ENCODE measurements at places on chromosomes 11 and 22.
A peak's percentile ranks its signal among the peaks of the same experiment; 100 is the strongest.

DNA sequence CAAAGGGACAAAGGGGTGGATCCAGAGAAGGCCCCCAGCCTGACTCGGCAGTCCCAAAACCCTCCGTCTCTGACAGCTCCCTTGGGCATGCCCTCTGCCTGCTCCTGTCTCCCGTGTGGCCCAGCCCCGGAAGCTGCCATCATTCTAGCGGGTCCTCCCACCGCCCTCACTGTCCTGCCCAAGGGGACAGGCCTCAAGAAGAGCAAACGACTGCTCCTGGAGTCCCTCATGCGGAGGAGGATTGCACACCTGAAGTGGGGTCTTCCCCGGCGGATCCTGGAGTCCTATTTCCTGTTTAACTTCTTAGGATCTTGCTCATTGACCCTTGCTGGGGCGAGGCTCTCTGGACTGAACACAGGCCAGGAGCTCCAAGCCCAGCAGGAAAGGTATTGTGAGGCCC is 2.6 kb upstream of the MEI1 start:
- no peak for DNase-seq

DNA sequence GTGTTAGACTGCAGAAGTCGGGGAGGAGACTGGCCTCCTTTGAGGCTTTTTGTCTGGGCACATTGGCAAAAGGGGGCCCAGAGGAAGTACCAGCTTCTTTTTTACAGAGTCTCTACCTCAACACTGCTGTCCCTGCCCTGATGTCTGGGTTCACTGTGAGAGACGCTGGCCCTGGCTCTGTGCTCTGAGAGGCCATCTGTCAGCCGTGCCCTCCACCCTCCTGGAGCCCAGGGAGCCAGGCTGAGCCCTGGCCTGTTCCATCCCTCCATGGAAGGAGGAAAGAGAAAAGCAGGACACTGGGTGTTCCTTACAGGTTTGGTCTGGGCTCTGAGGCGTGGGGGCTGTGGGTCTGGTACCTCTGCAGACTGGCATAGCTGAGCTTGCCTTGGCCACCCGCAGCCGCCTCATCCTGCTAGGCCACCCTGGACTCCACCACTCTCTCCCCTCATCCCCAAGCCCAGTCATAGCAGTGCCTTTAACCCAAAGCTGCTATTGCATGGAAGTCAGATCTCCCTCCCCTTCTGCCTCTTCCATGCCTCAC is 105.5 kb upstream of the PARVA start:
- DNase-seq = no peak

DNA sequence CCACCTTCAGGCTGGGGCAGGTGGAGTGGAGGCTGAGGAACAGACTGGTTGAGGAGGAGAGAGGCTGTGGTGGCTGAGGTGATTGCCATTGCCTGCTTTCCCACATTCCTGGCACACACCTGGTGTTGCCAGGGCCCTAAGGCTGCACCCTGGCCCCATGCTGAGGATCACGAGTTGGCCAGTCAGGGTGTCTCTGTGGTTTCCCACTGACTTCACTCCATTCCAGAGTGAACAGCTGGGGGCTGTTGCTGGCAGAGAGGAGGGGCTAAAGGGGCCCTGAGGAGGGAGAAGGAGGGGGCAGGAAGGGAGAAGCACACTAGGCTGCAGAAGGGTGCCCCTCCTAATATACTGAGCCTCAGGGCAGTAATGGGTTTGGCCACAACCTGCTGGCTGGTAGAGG is 1.8 kb downstream of the TMEM86A start:
- DNase-seq = no peak

- no peak for DNase-seq
These were observed at the start of gene OR51A7 for GRCh38 chr11:4903484-4903883. Gene OR51A7, plus strand, starts transcription at chr11:4903783. Its CDS starts 3,587 bp downstream, at chr11:4907370.

- DNase-seq = no peak
These were observed 43.2 kb upstream of the E2F8 start for GRCh38 chr11:19283991-19284390.

GRCh38 chr22:26430600-26430999 is 1.5 kb downstream of the ASPHD2 start:
- DNase-seq = no peak

DNA sequence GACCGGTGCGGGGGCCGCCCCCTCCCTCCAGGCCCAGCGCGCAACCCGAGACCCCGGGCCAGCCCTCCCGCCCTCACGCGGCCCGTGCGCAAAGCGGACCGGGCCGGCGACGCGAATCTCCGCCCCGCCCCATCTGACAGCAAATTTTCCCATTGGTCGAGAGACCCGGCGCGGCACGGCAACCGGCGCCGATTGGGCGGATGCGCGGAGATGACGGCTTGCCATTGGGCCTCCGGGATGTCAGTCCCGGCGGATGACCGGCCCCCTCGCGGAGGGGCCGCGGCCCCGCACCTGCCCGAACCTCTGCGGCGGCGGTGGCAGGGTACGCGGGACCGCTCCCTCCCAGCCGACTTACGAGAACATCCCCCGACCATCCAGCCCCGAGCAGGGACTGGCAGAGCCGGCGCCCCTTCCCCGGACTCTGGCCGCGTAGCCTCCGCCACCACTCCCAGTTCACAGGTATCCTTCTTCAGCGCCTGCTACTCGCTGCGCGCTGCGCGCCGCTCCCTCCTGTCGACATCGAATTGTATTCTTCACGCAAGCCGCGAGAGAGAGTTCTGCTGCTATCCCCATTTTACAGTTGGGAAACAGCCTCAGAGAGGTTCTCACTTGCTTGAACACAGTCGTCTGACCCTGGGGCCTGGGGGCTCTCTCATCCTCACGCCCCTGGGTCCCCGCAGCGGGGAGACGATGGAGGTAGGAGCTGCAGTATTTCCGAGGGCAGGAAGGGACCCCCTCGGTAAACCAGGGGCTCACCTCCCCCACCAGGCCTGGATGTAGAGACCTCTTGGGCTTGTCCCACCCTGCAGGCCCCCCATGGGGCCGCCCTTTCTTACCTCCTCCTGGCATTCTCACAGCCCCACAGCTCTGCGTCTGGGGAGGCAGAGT is at the start of gene ARVCF:
Gene ARVCF, minus strand, starts transcription at position 90 of the 888 bp plus-strand sequence. CDS start 26,029 bp downstream, outside the sequence.
- DNase-seq = peak; percentile 94

GRCh38 chr22:42770941-42771647 is 50.4 kb upstream of the A4GALT start:
- no peak for DNase-seq

GRCh38 chr22:42693055-42693762 is 27.5 kb downstream of the A4GALT start:
- no peak for DNase-seq

GRCh38 chr11:45165386-45165785 is 18.9 kb downstream of the PRDM11 start:
- no peak for DNase-seq

GRCh38 chr22:39308614-39309363 is 10.6 kb downstream of the RPL3 start:
- DNase-seq = peak; percentile 85

DNA sequence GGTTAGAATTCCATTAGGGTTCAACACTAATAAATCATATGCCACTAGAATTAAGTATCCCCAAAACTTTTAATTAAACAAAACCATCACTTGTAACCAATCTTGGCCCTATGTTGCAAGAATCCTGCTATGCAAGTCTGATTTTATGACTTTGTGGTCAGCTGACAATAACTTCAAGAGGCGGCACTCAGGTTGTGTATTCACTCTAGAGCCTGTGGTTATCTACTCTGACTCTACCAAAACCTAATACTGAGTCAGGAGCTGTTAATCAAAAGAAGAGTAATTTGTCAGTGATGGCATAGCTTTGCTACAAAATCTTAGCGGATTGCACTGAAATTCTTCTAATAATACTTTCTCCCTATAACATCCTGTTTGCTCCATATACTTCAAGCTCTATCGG is 253.7 kb downstream of the AASDHPPT start:
- DNase-seq = no peak

- peak; percentile 63 for DNase-seq
These were observed 3.2 kb upstream of the EMID1 start for GRCh38 chr22:29202212-29203192.

DNA sequence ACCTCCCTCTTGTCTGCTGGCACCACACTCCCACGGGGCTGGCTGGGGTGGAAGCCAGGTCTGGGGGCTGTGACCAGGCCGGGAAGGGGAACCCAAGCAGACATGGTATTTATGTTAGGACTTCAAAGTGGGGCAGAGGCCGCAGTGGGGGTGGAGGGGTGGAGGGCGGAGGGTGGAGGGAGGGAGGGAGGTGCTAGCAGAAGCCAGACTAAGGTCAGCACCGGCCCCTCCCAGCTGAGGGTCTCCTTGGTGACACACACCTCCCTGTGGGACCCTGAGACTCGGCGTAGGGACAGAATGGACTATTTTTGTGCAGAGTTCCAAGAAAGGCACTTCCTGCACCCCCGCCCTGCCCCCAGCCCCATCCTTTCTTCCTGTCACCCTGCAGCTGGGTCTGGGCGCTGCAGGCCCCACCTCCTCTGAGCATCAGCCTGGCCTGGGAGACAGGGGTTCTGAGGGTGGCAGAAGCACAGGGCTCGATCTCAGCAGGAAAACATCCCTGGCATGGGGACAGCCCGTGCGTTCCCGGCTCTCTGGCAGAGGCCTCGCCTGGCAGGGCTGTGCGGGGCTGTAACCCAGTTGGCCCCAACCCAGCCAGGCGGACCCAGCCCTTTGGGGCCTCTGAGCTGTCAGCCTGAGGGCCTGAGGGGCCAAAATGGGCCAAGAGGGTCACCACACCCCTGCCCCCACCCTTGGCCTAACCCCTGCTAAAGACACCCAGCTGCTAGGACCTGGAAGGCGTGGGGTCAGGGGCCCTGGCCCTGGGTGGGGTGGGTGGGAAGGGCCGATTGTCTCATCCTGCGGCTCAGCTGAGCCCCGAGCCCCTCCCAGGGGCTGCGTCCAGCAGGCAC is 9.6 kb upstream of the CD248 start:
- peak; percentile 68 for DNase-seq

- DNase-seq = peak; percentile 79
These were observed 4.7 kb upstream of the SHISA8 start for GRCh38 chr22:41919357-41920224.

- DNase-seq = no peak
These were observed 122.7 kb downstream of the BUD13 start for GRCh38 chr11:116650052-116650451.

DNA sequence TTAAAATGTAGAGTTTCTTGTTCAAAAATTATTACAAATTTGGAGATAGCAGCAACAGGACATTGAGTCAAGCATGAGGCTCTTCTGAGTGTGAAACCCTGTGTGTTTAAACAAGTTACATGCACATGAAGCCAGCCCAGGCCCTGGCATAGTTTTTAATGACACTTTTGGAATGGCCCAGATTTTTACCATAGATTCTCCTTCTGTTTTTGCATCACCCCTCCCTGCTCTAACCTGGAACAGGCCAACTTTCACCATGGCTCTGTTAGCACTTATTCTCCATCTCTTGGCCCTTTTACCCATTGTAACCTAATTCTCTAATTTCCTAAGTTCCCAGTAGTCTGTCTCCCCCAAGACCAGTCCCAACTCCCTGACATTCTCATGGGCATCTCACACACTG is 63.1 kb upstream of the PRSS23 start:
- DNase-seq = no peak

DNA sequence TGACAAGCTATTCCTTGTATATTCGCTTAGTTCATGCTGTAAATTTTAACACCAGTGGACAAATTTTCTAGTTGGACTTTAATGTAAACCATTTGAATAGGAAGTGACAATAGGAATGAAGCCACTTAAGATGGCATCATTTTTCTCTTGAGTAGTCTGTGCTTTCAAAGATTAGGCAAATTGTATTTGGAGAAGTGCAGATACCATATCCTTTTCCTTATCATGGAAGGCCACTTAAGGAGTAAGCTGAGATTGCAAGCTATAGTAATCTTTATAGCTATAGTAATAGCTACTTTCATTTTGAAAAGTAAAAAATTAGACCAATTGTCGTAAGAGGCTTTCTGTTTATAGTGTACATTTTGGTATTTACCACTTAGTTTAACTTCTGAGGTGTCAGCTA is 12.8 kb downstream of the CAPRIN1 start:
- DNase-seq = no peak

DNA sequence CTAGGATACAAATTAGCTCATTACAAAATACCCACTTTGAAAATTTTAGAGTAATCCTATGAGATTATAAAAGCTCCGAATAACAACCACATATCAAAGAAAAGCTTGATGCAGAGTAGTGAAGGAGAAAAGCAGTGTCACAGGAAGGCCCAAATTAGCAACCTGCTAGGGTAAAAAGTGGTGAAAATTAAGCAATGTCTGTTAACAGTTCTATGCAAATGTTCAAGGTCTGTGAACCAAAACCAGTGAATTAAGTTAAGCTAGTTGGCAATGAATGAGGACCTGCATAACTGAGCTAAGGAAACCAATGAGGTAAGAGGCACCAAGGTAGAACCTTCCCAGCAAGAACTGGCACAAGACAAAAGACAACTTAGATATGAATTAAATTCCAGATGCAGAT is 29.6 kb downstream of the PRDM10 start:
- no peak for DNase-seq

DNA sequence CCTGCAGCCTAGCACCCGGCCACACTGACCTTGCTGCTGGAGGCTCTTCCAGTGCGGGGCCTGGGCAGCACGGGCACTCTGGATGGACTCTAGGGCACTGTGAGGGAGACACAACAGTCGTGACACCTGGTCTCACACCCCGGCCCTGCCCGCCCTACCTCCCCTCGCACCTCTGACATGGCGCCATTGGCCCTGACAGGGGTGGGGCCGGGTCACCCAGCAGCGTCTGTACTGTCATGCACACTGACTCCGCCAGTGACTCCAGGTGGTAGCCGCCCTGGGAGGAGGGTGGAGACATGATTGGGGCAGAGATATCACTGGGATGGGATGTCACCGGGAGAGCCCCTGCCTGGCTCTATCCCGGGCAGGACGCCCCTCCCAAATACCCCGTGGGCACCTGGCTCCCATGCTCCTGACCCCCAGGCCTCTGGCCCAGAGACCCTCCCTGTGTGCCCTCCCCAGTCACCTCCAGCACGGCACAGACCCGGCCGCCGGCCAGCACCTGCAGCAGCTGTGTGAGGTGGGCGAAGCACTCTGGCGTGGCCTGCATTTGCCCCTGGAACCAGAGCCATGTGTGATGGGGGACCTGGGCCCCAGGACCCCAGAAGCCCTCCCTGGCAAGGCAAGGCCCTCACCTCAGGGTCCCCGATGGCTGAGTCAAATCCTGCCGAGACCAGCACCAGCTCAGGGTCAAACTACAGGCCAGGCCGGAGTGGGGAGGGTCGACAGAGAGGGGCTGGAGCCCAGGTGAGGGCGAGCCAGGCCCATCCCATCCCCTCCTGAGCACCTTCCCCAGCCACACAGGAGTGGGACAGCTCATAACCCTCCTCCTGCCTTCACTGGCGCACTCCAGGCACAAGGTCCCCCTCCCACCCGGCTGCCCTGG is 2.6 kb downstream of the HDAC10 start:
- DNase-seq = no peak
